Stimulated activated CD4-positive, alpha-beta T cell treated with anti-CD3 and anti-CD28 coated beads, TNF-alpha, amount 100 ng/mL, for 4 hours (primary cell): ENCODE measurements at places on chromosomes 12 and 14.

- DNase-seq: no peak
Observed at GRCh38 chr14:33127531-33127930, 188.9 kb downstream of the NPAS3 start.

- no peak for DNase-seq
Observed at GRCh38 chr12:49195736-49196135, 6.9 kb upstream of the TUBA1A start.

DNA sequence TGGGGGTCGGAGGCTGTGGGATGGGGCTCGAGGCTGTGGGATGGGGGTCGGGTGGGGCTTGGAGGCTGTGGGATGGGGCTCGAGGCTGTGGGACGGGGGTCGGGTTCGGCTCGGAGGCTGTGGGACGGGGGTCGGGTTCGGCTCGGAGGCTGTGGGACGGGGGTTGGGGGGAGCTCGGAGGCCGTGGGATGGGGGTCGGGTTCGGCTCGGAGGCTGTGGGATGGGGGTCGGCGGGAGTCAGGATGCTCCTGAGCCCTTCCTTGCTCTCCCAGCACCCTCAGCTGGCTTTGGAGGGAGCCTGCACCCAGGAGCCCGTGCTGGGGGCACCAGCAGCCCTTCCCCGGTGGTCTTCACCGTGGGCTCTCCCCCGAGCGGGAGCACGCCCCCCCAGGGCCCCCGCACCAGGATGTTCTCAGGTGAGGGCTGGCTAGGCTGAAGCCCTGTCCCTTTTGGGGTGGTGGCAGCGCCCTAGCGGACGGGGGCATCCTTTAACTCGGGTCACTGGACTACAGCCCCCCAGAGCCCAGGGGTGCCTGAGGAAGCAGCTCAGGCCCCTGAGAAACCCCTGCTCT is 11.9 kb upstream of the PUS1 start:
- no peak for DNase-seq

DNA sequence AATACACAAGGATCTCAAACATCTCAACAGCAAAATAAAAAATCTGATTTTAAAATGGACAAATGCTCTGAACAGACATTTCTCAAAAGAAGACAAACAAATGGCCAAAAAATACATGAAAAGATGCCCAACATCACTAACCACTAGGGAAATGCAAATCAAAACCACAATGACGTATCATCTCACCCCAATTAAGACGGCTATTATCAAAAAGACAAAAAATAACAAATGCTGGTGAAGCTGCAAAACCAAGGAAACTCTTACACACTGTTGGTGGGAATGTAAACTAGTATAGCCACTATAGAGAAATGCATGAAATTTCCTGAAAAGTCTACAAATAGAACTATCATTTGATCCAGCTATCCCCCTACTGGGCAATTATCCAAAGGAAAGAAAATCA is 145.0 kb downstream of the BTG1 start:
- DNase-seq: no peak

GRCh38 chr14:65267856-65268255 is 144.7 kb upstream of the FUT8 start:
- no peak for DNase-seq

- no peak for DNase-seq
Observed at GRCh38 chr12:102305486-102305885, 107.9 kb upstream of the PMCH start.

DNA sequence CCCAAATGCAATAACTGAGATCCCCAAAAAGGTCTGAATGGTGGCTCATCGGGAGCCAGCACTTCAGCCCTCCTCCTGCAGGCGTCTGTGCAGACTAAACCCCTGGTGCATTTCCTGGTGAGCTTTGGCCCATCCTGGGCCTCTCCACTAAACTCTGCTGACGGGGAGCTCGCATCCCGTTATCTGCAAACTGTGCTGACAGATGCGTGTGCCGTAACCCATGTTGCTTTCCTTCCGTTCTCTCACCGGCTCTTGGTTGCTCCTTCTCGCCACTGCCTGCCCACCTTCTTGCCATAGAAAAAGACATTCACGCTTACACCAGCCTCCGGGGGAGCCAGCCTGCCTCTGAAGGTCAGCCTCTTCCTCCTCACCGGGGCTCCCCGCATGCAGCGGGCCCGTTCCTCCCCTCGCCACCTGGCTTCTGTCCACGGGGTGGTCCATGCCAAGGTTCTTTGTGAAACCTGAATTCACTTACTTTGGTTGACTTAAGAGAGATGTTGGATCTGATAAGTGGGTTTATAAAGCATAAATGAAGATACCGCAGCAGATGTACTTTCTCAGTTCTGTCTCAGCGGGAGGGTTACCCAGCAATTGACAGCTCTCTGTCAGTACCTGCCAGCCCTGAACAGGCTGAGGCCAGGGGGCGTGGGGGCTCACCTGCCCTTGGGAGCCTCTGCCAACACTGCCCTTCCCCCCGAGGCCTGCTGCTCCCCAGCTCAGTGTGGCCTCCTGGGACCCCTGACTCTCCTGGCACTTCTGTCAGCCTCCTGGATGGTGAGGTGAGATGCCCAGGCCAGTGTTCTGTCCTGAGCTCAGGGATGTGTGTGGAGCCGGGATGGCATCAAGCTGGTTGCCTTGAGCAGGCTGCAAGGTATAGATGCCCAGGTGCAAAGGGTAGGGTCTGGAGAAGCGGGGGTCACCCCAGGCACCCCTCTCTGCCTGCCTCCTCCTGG is 14.2 kb downstream of the ZFYVE21 start:
- no peak for DNase-seq

GRCh38 chr14:35689000-35689460 is 120.1 kb downstream of the RALGAPA1 start:
- no peak for DNase-seq

DNA sequence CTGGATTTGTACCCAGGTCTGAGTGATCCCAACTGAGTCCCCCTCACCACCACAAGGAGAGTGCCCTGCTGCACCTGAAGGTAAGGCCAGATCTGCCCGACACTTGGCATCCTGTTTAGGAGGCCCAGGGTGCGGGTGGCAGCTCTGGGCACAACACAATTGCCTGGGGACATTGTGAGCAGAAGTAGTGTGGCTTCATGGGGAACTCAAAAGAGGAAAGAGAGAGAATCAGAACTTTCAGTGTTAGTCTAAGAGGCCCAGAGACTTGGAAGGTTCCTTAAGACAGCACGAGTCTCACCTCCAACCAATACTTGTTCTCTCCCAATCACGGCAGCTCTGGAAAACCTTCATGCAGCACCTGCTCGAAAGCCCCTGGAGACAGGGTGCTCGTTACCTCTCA is 6.6 kb upstream of the SLC8B1 start:
- no peak for DNase-seq

- no peak for DNase-seq
Observed at GRCh38 chr12:75481013-75481705, 604 bp downstream of the GLIPR1 start.

- no peak for DNase-seq
Observed at GRCh38 chr12:52054833-52055730, 3.8 kb downstream of the NR4A1 start.

- no peak for DNase-seq
Observed at GRCh38 chr14:23695664-23695999, 59.5 kb downstream of the DHRS2 start.

DNA sequence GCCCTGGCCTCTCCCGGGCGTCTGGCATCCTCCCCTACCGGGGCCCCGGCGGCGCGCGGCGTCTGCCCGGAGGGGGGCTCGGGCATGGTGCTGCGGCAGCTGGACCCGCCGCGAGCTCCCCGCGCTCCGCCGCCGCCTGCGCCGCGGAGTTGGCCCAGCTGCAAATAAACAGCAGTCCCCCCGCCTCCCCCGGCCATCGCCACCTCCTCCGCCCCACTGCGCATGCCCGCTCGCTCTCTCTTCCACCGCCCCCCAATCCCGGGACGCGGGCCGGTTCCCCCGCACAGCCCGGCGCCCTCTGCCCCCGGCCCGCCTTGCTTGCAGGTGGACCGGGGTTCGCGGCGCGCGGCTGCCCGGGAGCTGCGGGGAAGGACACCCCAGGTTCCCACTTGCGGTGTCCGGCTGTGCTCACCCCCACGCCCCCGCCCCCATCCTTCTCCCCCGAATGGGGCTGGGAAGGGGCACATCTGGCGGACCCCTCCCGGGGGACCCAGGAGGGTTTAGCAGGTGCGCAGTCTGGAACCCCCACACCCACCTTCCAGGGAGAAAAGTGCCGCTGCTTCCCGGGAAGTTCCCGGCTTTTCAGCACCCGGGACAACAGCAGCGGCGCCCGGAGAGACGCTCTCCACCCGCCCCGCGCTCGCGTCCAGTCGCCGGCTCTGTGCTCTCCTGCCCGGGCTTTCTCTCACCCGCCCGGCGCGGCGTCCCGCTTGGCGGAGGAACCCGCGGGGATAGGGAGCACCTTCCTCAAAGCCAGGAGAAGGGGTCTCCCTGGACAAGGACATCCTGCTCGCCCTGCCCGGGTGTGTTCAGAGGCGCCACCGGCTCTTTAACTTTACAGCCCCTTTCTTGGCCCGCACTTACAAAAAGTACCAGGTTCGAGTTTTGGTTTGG is at the start of gene TMTC1:
TSS of gene TMTC1 (minus strand) at position 170 of the 894 bp plus-strand sequence. CDS start 191 bp downstream, outside the sequence.
- no peak for DNase-seq

DNA sequence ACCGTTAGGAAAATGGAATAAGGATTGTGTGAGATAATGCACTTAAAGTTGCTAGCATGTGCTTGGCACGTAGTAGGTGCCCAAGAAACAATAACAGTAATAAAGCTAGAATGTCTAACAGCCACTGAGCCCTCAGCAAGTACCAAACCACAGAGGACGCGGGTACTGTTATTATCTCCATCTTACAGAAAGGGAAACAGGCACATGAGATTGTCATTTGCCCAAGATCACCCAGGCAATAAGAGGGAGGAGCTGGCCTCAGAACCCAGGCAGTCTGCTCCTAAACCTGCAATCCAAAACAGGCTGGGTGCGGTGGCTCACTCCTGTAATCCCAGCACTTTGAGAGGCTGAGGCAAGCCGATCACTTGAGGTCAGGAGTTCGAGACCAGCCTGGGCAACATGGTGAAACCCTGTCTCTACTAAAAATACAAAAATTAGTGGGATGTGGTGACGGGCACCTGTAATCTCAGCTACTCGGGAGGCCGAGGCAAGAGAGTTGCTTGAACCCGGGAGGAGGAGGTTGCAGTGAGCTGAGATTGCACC is 5.1 kb upstream of the SDS start:
- no peak for DNase-seq

- DNase-seq: no peak
Observed at GRCh38 chr12:124870515-124870914, 6.9 kb upstream of the SCARB1 start.

DNA sequence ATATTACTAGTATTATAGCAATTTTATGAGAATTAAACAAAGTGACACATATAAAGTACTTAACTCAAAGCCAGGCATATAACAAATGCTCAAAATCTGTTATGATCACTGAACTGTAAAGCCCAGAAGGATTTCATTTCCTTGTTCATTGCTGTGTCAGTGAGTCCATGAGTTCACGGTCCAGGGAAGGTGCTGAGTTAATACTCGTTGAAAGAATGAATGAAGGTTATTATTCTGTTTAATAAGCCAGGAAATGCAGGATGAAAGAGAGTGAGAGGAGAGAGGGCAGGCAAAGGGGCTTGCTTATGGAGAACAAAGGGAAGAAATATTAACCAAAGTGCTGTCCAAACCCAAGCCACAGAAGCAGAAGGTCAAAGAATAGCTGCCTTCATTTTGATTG is 40.2 kb upstream of the NT5DC3 start:
- no peak for DNase-seq

DNA sequence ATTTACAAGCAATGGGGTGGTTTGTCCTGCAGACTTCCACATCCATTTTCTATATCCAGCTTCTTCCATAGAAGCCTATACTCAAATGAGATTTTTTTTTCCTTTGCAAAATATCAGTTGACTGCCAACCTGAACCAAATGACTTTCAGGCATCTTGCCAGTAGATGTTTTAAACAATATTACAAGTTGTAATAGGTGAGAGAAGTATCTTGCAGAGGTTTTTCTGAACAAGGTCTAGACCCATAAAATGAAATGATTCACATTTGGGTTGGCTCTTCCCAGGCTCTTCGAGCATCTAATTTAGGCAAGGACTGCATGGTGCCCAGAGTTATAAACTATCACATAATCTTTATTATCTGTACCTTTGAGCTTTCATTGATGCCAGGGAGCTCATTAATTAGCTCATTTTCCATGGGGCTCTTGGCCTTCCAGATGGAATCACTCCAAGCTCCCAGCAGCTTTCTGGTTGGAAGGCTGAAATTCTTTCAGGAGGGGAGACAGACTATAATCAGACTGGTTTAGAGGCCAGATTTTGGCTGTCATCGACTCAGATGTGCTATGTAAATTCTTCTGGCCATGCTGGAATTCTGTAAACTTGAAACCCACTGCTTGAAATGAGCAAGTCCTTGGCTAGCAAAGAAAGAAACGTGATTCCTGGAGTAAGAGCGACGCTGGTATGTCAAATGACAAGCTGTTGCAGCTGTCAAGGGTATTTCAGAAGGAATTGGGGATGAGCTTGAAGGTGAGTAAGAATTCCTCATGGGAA is 32.2 kb upstream of the DICER1 start:
- no peak for DNase-seq

- no peak for DNase-seq
Observed at GRCh38 chr12:497501-498160, 37.9 kb downstream of the B4GALNT3 start.

- DNase-seq: no peak
Observed at GRCh38 chr12:58710901-58711300, 209.4 kb downstream of the LRIG3 start.

- peak; percentile 86 for DNase-seq
Observed at GRCh38 chr12:105107494-105108371, at the start of gene WASHC4. WASHC4 (plus strand) TSS chr12:105107731; CDS start chr12:105107801, 70 bp downstream.

DNA sequence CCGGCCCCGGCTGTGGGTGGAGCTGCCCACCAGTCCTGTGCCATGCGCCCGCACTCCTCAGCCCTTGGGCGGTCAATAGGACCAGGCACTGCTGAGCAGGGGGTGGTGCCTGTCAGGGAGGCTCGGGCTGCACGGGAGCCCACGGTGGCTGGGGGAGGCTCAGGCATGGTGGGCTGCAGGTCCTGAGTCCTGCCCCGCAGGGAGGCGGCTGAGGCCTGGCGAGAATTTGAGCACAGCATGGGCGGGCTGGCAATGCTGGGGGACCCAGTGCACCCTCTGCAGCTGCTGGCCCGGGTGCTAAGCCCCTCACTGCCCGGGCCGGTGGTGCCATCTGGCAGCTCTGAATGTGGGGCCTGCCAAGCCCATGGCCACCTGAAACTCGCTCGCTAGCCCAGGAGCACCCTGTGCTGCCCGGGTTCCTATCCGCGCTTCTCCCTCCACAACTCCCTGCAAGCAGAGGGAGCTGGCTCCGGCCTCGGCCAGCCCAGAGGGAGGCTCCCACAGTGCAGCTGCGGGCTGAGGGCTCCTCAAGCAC is 1371.1 kb downstream of the FSCB start:
- DNase-seq: no peak

- no peak for DNase-seq
Observed at GRCh38 chr14:70013271-70013873, 134.2 kb downstream of the SMOC1 start.

GRCh38 chr14:24240110-24240918 is 2.1 kb downstream of the TINF2 start:
- no peak for DNase-seq
